ENCODE measurements at places on chromosomes 16 and 17.

GRCh38 chr17:48520631-48521079 lies 10.2 kb downstream of the HOXB1 start:
- no peak for DNase-seq

- DNase-seq: no peak
These were observed 171.0 kb downstream of the ZFHX3 start for GRCh38 chr16:72876981-72877373.

- no peak for DNase-seq
These were observed 35.8 kb downstream of the TEKT5 start for GRCh38 chr16:10658943-10659342.

DNA sequence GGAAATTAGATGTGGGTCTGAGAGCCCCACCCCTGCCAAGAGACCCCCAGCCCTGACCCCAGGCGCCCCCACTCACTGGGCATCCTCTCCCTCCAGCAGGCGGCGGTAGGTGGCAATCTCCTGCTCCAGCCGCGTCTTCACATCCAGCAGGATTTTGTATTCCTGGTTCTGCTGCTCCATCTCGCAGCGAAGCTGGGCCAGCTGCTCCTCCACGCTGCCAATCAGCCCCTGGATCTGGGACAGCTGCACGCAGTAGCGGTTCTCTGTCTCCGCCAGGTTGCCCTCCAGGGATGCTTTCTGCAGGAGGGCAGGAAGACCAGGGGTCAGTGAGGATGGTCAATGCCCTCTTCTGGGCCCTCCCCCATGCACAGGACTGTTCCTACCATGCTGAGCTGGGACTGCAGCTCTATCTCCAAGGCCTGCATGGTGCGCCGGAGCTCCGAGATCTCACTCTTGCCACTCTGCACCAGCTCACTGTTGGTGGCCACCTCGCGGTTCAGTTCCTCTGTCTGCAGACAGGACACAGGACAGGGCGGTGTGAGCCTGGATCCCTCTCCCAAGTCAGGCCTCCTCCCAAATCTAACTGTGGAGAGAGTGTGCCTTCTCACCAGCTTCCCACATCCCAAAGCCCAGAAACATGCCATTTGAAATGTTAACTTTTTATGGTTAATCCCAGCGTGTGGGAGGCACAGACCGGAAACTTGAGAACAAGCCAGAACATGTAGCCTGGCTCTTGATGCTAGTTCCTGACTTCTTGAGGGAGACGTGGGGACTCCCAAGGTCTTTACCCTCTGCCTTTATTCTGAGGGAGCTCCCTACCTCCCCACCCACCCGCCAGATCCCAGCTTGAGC lies 3.6 kb downstream of the KRT17 start:
- DNase-seq: no peak

DNA sequence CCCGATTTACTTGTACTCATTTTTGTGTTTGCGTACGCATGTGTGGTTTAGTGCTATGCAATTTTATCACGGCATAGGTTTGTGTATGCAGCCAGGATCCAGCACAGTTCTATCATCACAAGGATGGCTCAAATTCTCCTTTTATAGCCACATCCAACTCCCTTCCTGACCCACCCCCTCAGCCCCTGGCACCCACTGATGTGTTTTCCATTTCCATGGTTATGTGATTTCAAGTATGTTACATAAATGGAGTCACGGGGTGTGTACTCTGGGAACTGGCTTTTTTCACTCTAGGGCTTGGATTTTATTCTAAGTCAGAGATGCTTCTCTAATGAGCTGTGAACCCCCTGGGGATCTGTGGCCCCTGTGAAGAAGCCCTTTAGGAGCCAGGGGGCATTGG lies 16.8 kb downstream of the IL4R start:
- no peak for DNase-seq

- no peak for DNase-seq
These were observed 2.1 kb downstream of the PSMB10 start for GRCh38 chr16:67934306-67935100.

Data from RWPE1 (cell line).